ENCODE measurements at places on chromosomes 6 and 20.
A peak's percentile ranks its signal among the peaks of the same experiment; 100 is the strongest.

DNA sequence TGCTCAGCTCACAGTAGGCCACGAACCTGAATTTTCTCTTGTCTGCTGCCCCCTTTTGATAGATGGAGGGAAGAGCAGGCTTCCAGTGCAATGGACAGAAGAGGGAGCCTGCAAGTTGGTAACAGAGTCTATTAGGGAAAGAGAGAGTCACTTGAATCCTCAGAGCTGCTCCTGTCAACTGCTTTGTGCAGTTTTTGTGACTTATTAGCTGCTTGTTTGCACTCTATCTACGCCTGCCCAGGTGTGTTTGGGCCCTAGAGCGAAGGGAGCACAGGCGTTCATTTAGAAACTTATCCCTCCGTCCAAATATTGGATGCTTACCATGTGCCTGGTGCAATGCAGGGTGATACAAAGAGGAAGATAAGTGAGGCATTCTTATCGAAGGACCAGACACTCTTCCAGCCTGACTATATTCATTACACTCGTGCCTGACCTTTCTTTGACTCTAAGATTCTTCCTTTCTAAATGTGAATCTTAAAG, 11.6 kb upstream of the SLC2A12 start:
- peak; percentile 63 for DNase-seq

- peak; percentile 55 for DNase-seq
Observed at GRCh38 chr6:107064579-107065065, 36.6 kb downstream of the MTRES1 start.

DNA sequence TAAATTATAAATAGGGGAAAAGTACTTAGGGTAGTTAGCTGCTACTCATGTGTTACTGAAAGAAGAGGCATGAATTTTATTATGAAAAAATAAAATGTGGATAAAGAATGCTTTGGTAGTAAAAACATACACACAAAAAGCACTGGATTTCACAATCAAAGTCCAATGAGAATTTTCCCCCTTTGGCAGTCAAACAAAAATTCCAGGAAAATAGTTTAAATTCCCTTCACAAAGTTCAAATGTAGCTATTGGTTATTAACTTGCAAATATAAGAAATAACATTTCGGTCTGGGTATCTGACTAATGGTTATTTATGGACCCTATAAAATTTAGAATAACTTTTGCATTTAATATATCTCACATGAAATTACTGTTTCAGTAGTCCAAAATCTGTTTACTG, 210.4 kb downstream of the FOXC1 start:
- no peak for DNase-seq

DNA sequence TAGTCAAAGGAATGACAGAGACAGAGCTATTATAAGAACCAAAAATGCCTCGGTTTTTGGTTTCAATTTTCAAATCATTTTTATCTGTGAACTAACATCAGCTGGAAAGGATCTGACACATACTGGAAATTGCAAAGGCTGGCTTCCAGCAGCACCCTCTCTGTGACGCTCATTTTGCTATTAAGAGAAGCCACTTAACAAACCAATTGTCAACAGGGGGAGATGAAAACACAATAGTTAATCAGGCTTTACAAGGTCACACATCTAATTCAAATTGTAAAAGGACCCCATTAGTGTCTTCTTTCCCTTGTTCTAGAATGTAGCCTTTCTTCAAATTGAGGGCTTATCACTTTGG, 160.5 kb downstream of the TFAP2B start:
- DNase-seq: no peak

GRCh38 chr6:170185175-170185978, 105.5 kb downstream of the DLL1 start:
- DNase-seq: no peak

All from activated CD4-positive, alpha-beta T cell treated with anti-CD3 and anti-CD28 coated beads, Interleukin-2, amount 50 U/mL, for 48 hours (primary cell).